ENCODE measurements at places on chromosomes 11 and 22. TPM values are rescaled to one million over a fixed set of nuclear protein-coding genes. Genes with fewer than 3 reads are reported as not detected.

TIMP3 gene
- total RNA-seq, result 1,450 TPM

HBB gene
- 22.2 TPM for total RNA-seq

PEX16 gene
- 17.3 TPM for total RNA-seq

PTGDR2 gene
- total RNA-seq, result 1.7 TPM

SCN3B gene
- total RNA-seq, result 1.5 TPM
